ENCODE measurements at places on chromosomes 5 and 9.

DNA sequence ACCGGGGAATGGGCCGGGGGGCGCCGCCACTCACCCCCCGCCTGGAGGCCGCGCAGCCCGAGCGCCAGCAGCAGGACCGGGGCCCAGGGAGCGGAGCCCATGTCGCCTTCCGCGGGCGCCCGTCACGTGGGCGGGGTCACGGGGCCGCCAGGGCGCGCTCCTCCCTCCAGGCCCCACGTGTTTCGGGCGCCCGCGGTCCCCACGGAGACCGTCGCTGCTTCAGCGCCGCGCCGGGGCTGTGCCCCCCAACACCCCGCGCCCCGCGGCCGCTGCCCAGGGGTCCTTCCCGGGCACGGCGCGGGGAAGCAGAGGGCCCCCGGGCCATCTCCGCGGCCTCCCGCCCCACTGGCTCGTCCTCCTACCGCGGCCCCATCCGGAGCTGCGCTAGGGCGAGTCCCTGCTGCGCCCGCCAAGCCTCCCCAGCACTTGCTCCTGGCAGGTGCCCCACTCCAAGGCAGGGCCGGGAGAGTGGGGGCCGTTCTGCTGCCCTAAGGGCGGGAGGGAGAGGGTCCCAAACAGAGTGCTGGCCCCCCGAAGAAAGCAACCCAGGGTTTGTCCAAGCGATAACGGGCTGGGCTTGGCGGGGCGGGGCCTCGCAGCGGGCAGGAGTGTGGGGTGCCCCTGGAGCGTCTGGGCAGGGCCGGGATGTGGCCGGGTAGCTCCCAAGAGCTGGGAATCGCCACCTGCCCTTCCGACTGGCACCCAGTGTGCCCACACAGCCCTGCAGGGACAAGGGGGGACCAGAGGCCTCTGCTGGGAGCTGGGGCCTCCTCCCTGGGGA lies at the start of gene DPP7:
Gene DPP7 (minus strand): TSS at position 121 of the 781 bp plus-strand sequence. CDS start 20 bp downstream, at position 101.
- DNase-seq, result peak; percentile 60

GRCh38 chr5:133453831-133454230 lies 158.5 kb downstream of the FSTL4 start:
- DNase-seq, result no peak

- no peak for DNase-seq
These were observed 12.0 kb downstream of the TEX48 start for GRCh38 chr9:114669961-114670360.

GRCh38 chr5:135556620-135557019 lies 20.9 kb upstream of the NEUROG1 start:
- DNase-seq, result no peak

DNA sequence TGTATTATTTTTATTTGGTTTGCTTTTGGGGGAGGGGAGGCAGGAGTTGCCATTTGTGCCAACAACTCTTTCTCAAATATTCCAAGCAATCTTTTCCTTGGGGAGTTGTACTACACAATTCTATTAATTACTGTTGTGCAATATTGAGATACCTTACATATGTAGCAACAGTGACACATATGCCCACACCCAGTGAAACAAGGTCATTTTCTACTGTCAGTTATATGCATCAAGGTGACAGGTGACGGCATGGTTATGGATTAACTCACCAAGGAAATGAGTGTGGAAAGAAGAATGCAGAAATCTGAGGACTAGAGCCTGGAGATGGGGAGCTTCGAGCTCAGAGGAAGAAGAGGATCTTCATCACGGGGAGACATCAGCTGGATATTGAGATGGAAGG lies 17.9 kb upstream of the MSMP start:
- no peak for DNase-seq

DNA sequence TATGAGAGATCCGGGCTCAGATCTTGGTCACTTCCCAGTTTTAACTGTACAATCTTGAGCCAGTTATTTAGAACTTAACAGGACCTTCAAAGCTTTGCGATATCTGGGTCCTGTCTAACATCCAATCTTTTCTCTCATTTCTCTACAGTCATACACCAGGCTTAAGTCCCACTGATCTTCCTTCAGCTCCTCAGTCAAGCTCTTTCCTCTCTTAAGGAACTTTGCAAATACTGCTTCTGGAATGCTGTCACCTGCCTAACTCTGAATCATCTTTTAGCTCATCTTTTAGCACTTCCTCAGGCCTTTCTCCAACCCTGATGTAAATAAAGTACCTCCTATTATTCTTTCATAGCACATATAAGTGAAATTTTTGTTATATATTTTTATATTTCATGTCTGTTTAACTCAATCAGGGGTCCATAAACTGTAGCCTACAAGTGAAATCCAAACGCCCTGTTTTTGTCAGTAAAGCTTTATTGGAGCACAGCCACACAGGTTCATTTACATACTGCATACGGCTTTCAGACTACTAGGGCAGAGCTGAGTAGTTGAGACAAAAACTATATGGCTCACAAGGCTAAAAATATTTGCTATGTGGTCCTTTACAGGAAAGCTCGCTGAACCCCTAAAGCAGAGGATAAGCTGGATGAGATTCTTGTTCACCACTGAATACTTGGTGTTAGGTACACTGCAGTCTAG lies 63.5 kb downstream of the MEF2C start:
- DNase-seq, result no peak
